ENCODE measurements at places on chromosomes 2 and 18.

DNA sequence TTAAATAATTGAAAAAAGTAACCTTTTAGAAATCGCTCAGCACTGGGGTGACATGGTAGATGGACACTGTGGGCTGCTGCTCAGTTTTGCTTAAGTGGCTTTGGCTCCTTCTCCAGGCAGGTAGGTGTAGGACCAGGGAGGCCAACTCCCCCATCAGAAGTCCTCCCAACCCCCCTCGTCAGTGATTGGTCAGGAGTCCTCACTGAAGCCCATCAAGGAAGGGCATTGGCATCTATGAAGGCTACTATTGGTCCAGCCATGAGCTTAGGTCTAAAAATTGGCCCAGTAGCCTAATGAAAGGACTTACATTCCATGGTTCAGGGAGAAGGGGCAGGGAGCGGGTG is 34.7 kb downstream of the ST3GAL5 start:
- DNase-seq, result no peak

DNA sequence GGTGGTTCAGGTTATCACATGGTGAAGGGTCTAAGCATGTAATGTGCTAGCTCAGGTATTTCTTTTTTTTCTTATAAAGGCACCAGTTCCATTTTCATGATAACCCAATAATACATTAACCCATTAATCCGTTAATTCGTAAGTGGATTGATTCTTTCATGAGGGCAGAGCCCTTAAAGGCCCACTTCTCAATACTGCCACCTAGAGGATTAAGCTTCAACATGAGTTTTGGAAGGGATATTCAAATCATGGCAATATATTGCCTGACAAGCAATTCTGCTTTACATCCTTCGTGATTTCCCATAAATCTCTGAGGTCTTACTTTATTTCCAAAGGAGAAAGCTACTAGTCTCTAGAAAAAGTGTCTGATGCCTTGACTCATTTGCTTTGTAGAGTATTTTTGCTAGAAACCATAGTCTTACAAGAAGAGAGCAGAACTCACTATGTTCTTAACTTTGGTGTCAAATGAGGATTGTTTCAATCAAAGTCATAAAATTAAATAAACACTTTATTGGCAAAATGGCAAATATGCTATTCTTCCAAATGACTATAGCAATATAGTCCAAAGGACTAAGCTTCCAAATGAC is 271.3 kb downstream of the KCNS3 start:
- DNase-seq, result peak; percentile 19

- no peak for DNase-seq
Measured at GRCh38 chr2:156657809-156658208, 221.6 kb downstream of the GPD2 start.

- DNase-seq, result no peak
Measured at GRCh38 chr2:86021396-86022378, 84.0 kb downstream of the POLR1A start.

GRCh38 chr2:8234757-8235374 is 447.0 kb upstream of the ID2 start:
- DNase-seq, result no peak
